ENCODE measurements at places on chromosomes 16 and 17.

DNA sequence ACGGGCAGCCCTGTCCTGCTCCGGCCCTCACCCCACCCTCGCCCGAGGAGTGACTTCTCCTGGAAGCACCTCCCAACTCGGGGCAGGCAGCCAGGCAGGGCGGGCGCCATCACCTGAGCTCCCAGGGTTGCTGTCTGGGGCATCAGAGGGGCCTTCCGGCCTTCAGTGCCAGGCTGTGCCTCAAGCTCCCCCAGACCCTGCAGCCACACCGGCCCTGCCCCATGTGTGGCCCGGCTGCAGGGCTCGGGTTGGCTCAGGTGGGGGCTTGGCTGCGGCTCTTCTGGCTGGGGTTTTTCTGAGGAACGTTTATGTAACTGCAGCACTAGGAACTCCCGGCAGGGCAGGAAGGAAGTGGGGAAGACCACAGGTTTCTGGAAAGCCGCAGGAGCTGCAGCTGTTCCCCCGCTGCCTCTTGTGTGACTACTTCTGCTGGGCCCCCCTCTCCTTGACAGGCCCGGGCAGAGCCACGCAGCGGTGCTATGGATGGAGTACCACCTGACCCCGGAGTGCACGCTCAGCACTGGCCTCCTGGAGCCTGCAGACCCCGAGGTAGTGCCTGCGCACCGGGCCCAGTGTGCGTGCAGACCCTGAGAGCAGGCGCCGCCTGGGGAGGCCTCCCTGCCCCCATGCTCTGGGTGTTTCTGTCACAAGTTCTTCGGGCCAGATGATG lies 45.6 kb downstream of the PRMT7 start:
- no peak for DNase-seq

DNA sequence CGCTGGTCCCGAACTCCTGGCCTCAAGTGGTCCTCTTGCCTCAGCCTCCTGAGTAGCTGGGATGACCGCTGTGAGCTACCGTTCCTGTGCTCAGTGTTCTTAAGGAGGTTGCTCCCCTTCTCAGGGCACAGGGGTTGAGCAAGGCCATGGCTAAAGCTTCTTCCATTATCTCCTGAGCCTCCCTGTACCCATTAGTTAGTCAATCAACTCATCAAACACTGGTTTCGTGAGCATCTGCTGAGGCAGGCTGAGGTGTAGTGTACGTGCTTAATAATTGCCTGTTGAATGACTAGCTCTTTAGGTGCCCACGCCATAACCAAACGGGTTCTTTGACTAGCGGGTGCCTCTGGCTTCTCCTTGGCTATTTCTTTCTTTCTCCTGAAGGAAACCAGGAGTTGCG lies 11.7 kb downstream of the SGCA start:
- peak; percentile 9 for DNase-seq

GRCh38 chr16:53912155-53912554 lies 208.2 kb downstream of the FTO start:
- no peak for DNase-seq

- DNase-seq, result no peak
These were observed 1.1 kb downstream of the ST6GALNAC2 start for GRCh38 chr17:76584427-76585032.

DNA sequence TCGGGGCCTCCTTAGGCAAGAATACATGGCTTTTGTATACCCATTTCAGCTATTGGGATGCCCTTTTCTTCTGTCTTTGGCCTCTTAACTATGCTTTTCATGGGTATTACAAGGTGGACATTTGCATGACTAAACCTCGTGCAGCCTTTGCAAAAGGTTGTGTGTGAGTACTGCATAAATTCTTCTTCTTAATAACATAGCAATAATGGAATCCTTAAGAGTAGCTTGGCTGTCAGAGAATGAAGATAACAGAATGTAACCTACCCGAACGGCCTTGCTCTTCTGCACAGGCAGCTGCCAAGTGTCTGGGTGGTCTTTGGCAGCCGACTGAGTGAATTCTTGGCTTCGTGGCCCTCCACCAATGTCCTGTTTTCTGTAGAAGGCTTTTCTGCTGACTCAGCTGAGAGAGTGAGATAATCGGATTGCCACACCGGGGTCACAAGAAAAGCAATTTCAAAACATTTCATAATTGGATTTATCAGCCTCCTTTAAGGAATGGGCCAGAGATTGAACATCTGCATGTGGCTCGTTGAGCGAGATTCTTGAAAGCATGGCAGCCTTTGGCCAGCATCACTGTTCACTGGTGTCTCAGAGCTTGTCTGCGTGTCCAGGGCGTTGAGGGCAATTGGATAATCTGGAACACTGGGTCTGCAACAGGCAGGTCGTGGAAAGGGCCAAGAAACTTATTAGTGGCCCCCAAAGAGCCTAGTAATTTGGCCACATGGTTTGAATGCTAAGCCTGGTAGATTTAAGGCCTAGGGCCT lies 13.4 kb downstream of the IRF8 start:
- no peak for DNase-seq

GRCh38 chr17:38825762-38826247 lies 684 bp upstream of the CWC25 start:
- no peak for DNase-seq

- DNase-seq, result no peak
These were observed 164.6 kb downstream of the VPS53 start for GRCh38 chr17:550041-550398.

GRCh38 chr17:69254187-69254586 lies 25.6 kb upstream of the ABCA10 start:
- no peak for DNase-seq

DNA sequence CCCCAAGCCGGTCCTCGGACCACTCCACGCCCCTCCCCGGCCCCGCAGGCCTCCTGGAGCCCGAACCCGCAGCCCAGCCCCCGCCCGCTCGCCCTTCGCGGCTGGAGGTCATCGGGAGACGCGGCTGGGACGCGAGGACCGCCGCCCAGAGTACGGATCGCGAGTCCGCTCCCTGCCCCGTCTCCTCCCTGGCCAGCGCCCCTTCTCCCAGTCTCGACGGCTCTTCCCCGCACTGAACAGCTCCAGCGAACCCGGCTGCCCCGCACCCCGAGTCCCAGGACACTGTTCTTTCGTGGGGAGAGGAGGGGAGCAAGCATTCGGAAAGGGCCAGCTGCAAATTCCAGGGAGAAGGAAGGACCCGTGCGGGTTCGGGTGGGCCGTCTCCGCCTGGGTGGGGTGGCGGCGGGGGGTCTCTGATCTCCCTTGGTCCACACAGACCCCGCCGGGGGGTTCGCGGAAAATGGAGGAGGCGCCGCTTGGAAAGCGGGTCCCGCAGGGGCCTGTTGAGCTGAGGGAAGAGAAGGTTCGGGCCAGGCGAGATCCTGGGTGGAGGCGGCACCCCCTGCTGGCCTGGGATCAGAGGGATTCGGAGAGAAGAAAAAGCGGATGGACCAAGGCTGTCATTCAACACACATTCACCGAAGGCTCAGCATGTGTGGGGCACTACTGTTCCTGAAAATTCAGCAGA lies 632 bp upstream of the RTN4RL1 start:
- DNase-seq, result peak; percentile 45

DNA sequence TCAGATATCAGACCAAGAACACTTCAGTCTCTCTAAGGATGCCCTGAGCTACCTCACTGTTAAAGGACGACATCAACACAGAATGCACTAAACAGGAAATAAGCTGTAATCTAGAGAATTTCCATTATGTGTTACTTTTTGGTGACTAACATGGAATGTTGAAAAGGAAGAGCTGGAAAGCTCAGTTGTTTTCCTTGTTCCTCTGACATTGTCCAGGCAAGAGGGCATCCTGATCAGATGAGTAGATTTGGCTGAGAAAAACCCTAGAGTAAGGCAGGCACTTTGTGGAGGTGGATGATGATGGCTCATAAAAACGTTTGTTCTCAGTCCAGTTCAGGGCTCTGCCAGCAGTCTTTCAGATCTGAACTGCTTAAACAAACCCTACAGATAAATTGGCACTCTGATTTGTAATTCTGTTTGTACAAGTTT lies 34.0 kb downstream of the DGKE start:
- DNase-seq, result no peak

GRCh38 chr16:85187002-85187401 lies 74.7 kb upstream of the CIBAR2 start:
- DNase-seq, result no peak

- DNase-seq, result no peak
These were observed 34.2 kb downstream of the MPHOSPH6 start for GRCh38 chr16:82135844-82136243.

DNA sequence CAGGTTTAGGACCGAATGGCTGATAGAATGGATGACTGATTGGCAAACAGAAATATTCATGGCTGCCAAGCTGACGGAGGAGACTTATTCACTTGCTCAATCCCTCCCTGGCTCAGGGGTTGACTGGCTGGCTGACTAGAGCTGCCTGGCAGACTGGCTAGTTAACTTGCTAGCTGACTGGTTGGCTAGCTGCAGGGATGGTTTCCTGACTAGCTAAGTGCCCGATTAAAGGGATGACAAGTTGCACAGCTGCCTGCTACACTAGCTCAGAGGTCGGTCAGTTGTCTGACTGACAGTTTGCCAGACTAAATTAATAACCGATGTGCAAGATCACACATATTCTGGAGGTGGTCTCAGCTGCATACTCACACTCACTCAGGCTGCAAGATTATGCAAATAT lies 1208.4 kb upstream of the CDH8 start:
- DNase-seq, result no peak

- DNase-seq, result no peak
These were observed 392 bp downstream of the ZSCAN32 start for GRCh38 chr16:3400446-3400778.

DNA sequence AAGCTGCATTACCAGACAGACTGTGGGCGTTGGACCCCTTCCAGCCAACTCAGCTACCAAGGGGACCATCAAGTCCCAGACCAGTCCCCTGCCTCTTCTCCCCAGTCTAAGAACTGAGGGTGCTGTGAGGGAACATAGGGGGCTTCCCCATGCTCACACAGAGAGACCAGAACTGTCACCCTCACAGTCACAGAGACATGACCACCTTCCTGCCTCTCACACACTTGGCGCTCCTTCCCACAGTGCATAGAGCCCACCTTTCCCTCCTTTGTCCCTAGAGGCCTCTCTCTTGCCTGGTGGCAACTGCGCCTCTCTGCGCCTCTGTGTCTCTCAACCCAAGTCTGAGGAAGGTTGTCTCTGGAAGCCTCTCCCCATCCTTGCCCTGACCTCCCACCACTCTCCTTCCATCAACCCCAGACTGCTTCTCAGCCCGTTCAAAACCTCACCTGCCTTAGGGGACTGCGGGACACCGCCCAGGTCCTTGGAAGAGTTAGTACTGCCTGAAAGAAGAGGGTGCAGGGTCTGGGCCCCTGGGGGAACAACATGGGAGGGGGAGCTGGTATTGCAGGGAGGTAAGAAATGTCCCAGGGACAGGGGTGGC lies 6.1 kb upstream of the LHX1 start:
- no peak for DNase-seq

DNA sequence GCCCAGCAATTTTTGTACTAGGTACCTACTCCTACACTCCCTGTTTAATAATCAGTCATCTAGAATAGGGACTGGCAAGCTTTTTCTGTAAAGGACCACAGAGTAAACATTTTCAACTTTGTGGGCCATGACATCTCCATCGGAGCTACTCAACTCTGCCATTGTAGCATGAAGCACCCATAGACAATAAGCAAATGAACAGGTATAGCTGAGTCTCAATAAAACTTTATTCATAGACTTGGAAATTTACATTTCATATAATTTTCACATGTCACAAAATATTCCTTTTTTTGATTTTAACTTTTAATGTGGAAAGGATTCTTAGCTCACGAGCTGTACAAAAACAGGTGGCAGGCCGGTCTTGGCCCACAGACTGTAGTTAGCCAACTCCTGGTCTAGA lies 345.8 kb downstream of the SOX9 start:
- DNase-seq, result no peak

DNA sequence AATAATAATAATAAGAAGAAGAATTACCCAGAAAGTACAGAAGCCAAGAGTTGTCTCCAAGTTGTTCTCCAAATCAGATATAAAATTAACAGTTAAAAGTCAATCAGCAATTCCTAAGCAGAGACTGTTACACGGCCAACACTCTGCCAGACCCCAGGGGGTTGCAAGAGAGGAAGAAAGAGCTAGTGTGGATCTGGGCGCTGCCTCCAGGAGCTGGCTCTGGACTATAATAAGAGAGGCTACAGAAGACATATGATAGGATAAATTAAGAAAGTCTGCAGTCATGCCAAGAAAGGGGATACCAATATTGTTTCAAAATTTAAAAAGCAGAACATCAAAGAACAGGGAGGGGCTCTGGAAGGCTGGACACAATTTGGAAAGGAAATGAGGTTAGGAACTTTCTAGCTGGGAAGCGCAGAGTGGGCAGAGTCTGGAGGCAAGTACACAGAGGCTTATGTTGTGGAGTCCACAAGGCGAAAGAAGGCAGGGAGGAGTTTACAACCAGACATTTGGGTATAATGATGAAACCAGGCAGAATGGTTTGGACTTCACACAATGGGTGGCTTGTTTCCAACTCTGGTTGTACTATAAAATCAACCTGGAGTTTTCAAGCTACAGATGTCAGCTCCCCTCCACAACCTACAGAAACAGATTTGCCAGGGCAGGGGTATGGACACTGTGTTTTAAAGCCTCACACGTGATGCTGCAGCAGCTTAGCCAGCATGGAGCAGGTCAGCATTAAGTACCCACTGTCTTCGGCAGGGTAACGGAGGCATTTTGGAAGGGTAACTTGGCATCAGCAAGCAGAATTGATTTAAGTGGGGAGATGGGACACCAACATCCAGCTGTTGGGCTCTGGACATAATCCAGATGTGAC lies 49.4 kb downstream of the SLC39A11 start:
- no peak for DNase-seq

DNA sequence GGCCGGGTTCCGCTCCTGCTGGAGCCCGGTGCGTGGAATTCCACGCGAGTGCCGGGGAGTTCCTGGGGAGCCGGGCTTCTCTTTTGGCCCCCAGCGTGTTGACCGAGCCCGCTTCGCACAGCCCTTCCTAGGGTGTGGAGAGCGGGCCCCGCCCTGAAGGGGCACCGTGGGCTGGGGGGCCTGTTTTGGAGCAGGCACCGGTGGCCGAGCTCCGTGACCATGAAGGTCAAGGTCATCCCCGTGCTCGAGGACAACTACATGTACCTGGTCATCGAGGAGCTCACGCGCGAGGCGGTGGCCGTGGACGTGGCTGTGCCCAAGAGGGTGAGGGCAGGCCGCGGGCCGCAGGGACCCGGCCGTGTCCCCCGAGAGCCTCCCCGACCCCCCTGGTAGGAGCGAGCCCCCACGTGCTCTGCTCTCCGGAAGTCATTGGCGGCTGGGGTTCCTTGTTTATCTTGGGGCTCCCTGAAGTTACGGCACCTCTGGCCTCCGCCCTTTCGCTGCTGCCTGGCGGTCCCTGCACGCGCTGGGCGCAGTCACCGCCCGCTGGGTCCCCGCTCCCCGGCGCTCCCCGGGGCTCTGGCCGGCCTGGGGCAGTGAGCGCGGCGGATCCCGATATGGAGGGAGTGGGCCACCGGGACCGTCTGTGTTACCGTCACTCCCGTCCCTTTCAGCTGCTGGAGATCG lies 528 bp downstream of the HAGHL start:
- peak; percentile 28 for DNase-seq

Data from HT-29 (cell line).